Left ventricle myocardium inferior (tissue), 1 donor: ENCODE measurements at places on chromosomes 1 and 21. TPM values are rescaled to one million over a fixed set of nuclear protein-coding genes. Genes with fewer than 3 reads are reported as not detected.

DNA sequence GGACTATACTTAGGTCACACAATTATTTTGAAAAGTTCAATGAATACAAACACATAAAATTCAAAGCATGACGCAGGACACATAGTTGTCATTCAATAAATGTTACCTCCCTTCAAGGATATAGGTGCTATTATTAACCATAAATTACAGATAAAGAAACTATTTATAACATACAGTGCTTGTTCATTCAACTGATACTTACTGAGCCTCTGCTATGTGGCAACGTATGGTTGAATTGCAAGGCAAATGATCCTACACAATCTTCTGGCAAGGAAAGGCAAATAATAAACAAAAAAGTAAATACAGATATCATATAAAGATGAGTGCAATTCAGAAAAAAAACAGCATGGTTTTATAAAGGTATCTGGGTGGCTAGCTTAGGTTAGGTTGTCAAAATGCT lies 614.7 kb downstream of the LTN1 start:
- no peak overlapping the region for H3K27ac ChIP-seq
- H3K4me3 ChIP-seq = no peak overlapping the region
- no peaks in the 10 kb centered on the region for H3K36me3 ChIP-seq
- no peak for DNase-seq

- H3K4me1 ChIP-seq = peaks cover 20% of the 10 kb centered on the region
- no peak overlapping the region for H3K27ac ChIP-seq
- no peak for DNase-seq
- no peaks in the 10 kb centered on the region for H3K27me3 ChIP-seq
Observed at GRCh38 chr1:15838721-15839120, 8.8 kb upstream of the SPEN start.

GRCh38 chr1:153985941-153986761 lies at the start of gene RAB13:
RAB13 (minus strand) TSS chr1:153986339; CDS start chr1:153986236, 103 bp downstream.
- H3K36me3 ChIP-seq = peaks cover 12% of the 10 kb centered on the region
- H3K4me1 ChIP-seq = peaks cover 43% of the 10 kb centered on the region
- DNase-seq = peak; percentile 86
- peak within 1 kb of the TSS; percentile 91 for H3K27ac ChIP-seq
- H3K27me3 ChIP-seq = no peaks in the 10 kb centered on the region
- peak within 1 kb of the TSS; percentile 74 for H3K4me3 ChIP-seq

DNA sequence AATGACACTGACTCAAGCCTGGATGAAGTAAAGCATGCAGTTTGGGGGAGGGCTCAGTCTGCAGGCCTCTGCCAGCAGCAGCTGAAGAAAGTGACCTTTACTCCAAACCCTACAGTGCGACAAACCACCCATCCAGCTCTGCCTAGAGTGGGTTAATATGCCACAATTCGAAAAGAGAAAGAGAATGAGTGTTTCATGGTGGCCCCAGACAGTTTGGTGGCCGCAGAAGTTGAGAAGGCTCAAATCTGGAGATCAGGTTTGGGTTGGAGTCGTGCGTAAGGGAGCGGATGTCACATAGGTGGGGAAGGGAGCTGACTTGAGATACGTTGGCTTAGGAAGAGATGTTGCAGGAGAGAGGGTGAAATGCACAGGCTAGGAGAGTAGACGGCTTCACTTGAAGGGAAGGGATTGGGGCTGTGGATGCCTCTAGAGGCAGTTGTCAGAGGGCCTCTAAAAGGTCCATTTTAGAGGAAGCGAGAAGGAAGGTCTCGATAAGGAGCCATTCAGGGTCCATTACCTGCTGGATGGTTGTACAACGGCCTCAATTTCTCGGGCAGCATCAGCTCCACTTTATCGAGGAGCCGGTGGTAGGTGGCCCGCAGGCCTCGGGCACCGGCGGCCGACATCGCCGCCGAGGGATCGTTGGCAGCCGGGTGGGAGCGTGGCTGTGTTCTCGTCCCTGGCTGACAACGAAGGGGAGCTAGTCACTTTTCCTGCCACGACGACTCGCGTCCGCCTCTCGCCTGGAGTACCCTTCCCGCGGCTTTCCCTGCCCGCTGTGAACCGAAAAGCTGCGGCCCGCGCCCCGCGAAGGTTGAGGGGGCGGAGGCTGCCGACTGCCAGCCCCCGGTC lies 1.0 kb upstream of the DCAF6 start:
- no peaks in the 10 kb centered on the region for H3K36me3 ChIP-seq
- DNase-seq = no peak
- no peaks in the 10 kb centered on the region for H3K27me3 ChIP-seq
- H3K4me1 ChIP-seq = peaks cover 88% of the 10 kb centered on the region
- peak overlapping the region; percentile 97 for H3K27ac ChIP-seq

DNA sequence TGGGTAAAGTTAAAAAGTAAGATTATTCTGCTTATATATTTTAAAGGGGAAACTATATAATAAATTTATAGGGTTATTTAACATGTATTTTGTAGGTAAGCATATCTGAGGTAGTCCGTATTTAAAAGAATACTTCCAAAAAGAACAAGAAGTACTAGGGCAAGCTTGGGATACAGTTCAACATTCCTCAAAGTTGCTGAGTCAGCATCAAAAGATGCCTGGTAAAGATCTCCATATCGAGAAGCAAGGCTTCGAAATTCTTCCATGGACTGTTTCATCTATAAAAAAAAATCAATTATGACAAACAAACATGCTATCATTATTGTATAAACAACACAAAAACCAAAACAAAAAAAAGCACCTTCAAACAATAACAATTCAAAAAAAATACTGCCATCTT lies 67.7 kb downstream of the INTS7 start:
- peaks cover 17% of the 10 kb centered on the region for H3K36me3 ChIP-seq
- no peaks in the 10 kb centered on the region for H3K4me1 ChIP-seq
- no peak for DNase-seq

DNA sequence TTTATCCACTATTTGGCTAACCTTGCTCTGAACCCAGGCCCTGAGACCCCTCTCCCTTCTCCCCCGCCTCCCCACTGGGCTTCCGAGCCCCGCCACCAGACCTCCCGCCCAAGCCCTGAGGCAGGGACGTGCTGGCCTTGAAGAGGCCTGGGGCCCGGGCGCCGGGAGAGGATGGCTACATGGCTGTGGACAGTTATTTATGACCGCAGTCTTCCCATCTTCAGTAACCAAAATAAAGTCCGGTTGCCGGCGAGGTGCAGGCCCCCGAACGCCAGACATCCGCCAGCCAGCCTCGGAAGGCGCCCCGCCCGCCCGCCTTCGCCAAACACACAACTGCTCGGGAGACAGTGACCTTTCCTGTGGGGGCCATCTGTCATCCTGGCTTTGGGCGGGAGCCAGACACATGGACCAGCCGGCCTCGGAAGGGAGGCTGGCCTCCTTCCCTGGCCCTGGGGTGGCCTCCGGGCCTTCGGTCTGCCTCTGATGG lies 69.0 kb downstream of the DHRS3 start:
- peak; percentile 58 for DNase-seq
- H3K27me3 ChIP-seq = no peaks in the 10 kb centered on the region
- H3K36me3 ChIP-seq = no peaks in the 10 kb centered on the region
- H3K27ac ChIP-seq = peak overlapping the region; percentile 74
- no peak overlapping the region for H3K4me3 ChIP-seq

DNA sequence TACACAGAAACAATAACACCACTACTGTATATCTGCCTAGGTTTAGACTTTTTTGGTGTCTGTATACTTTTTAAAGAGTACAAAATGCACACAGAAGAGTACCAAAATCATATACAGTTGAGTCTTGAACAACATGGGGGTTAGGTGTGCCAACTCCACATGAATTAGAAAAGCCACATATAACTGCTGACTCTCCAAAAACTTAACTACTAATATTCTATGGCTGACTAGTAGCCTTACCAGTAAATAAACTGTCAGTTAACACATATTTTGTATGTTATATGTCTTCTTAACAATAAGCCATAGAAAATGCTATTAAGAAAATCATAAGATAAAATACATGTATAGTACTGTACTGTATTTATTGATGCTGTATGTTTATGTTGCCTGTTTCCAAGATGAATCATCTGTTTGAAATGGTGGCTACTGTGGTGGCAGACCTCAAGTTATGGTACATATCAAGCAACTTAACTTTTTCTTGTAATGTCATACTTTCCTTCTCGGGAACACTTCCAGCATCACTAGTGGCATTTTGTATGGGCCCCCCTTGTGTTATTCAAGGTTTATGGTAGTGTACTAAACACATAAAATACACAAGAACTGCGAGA lies 71.2 kb downstream of the LHX4 start:
- DNase-seq = no peak
- H3K27ac ChIP-seq = no peak overlapping the region
- H3K27me3 ChIP-seq = no peaks in the 10 kb centered on the region

DNA sequence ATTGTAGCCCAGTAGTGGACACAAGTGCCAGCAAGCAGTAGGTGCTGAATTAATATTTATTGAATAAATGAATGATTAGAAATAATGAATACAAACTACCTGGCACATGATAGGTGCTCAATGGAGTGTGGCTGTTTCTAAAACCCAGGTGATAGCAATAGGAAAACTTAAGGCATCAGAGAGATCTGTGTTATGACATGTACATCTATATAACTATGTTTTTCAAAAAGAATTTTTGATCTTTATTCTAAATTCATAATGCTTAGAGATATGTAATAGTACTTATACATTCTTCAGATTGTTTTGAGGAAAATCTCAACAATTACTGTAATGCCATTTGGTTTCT lies 5.0 kb downstream of the GADD45A start:
- DNase-seq = no peak
- no peak overlapping the region for H3K4me3 ChIP-seq
- H3K36me3 ChIP-seq = peaks cover 25% of the 10 kb centered on the region
- H3K4me1 ChIP-seq = peaks cover 43% of the 10 kb centered on the region

DNA sequence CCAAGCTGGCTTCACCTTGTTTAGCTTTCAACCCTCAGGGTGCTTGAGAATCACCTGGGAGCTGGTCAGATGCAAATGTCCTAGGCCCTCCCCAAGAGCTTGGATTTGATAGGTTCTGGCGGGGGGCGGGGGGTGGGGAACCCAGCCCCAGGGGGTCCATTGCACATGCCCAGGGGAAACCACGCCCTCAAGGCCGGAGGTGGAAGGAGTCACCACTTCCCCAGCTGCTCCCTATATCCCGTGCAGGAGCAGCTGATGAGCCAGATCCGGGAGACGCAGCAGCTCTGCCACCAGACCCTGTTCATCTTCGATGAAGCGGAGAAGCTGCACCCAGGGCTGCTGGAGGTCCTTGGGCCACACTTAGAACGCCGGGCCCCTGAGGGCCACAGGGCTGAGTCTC lies 5.8 kb downstream of the TOR3A start:
- no peaks in the 10 kb centered on the region for H3K27me3 ChIP-seq
- peaks cover 51% of the 10 kb centered on the region for H3K4me1 ChIP-seq
- H3K27ac ChIP-seq = no peak overlapping the region
- peaks cover 41% of the 10 kb centered on the region for H3K36me3 ChIP-seq

DNA sequence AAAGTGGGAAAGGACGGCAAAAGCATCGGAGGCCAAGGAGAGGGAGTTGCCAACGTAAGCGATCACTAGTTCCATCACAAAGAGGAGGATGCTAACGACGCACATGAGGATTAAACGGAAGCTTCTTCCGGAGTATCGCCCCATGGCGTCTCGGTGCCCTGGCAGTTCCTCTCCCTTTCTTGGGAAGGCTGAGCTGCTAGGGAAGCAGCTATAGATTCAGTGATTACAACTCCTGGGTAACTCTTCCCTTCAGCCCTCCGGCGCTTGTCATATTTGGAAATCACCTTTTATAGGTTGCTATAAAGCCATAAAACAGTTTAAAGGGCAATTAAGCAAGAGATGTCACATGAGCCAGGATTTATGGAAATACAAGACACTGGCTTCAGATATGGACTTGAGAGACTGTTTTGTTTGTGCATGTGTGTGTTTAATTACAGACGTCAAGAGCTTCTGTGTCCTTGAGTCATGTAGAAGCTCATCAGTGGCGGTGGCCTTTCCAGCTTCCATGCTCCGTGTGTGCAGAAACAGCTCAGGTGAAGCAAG lies 30.6 kb upstream of the SLC30A10 start:
- H3K36me3 ChIP-seq = no peaks in the 10 kb centered on the region
- no peak overlapping the region for H3K27ac ChIP-seq
- no peak for DNase-seq
- H3K4me1 ChIP-seq = no peaks in the 10 kb centered on the region
- no peak overlapping the region for H3K4me3 ChIP-seq

DNA sequence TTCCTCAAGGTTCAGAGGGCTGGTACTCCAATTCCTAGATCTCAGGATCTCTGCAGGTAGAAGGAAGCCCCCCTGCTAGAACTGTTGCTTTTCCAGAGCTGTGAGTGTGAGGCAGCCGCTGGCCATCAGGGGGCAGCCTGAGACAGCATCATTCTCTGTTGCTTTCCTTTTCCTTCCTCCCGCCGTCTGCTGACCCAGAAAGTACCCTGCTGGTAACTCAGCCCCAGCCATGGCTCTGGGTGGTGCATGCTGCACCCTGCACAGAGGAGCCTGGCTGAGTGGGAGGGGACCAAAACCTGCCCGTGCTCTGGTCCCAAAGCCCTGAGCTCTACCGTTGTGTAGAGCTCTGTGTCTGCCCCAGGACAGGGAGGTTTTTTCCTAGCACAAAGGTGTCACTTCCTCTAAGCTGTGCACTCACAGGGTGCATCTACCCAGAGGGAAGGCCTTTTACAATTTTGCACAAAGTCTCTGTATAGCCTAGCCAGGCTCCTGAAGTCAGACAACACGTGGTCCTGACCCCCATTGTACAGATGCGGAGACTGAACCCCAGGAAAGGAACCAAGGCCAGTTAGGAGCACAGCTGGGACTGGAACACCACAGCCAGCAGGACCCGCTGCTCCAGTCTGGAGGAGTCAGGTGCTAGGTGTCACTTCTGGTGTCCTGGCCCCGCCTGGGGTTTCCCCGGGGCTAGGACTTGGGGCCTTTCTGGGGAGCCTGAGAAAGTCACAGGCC lies 5.6 kb upstream of the FAM131C start:
- H3K27ac ChIP-seq = peak overlapping the region; percentile 48
- H3K4me1 ChIP-seq = peaks cover 63% of the 10 kb centered on the region

GRCh38 chr21:38675182-38675824 lies 130.4 kb upstream of the ETS2 start:
- H3K4me3 ChIP-seq = no peak overlapping the region
- DNase-seq = no peak
- H3K27me3 ChIP-seq = peaks cover 34% of the 10 kb centered on the region
- peaks cover 14% of the 10 kb centered on the region for H3K4me1 ChIP-seq
- no peaks in the 10 kb centered on the region for H3K36me3 ChIP-seq

DNA sequence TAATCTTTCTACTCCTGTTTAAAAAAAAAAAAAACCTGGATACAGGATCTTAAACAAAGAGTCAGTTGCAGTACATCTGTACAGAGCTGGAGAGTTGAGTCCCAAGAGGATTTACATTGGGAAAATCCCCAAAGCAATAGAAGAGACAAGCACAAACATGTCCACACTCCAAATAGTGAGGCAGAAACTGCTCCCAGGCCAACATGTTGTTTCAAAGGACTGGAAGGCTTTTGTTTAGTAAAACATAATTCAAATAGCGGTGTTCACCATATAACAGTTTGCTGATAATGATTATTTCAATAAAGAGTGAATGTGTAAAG lies 425.4 kb downstream of the ADGRL2 start:
- H3K27me3 ChIP-seq = no peaks in the 10 kb centered on the region
- H3K27ac ChIP-seq = no peak overlapping the region
- H3K36me3 ChIP-seq = no peaks in the 10 kb centered on the region
- no peak overlapping the region for H3K4me3 ChIP-seq
- peaks cover 29% of the 10 kb centered on the region for H3K4me1 ChIP-seq

SAMD11 gene
- 2.4 TPM for total RNA-seq

LGR6 gene
- total RNA-seq = 0.60 TPM

CFHR2 gene
- total RNA-seq = not detected

SLC45A3 gene
- 5.2 TPM for total RNA-seq

PTPRU gene
- 15.3 TPM for total RNA-seq

RHD gene
- total RNA-seq = not detected

PM20D1 gene
- total RNA-seq = 1.7 TPM

THBS3 gene
- total RNA-seq = 7.2 TPM

CELA3B gene
- not detected for total RNA-seq
